ENCODE measurements at places on chromosomes 11 and 22.

- DNase-seq, result no peak
Observed at GRCh38 chr11:9039198-9039597, 35.4 kb upstream of the NRIP3 start.

- no peak for DNase-seq
Observed at GRCh38 chr11:871472-871871, 28.8 kb downstream of the TSPAN4 start.

- no peak for DNase-seq
Observed at GRCh38 chr11:69545976-69546617, 64.6 kb downstream of the LINC01488 start.

DNA sequence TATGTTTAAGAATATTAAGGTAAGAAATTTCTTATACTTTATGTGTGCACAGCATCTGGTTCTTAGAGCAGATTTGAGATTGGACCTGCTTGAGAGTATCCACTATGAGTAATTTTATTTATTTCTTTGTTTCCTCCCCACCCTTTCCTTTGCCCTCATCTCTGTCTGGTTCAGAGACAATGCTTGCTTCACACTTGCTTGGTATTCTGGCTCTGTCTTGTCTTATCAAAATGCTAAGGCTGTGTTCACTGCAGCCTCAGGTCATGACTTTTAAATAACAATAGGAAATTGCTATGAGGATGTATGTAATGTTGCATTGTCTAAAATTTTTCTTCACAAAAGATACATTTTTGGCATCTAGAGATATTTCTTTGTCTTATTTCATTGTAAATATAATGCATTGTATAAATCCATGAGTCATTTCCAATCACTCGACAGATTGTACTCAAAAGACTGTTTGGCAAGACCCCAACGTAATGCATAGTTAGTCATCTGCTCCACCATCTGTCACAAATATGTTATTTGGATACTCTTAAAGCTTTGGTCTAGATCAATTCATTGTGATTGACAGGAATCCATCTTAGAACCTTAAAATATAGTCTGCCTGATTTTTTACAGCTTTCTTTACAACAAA lies 395.7 kb downstream of the AASDHPPT start:
- no peak for DNase-seq

GRCh38 chr22:19974935-19975706 lies 33.5 kb upstream of the TXNRD2 start:
- DNase-seq, result no peak

DNA sequence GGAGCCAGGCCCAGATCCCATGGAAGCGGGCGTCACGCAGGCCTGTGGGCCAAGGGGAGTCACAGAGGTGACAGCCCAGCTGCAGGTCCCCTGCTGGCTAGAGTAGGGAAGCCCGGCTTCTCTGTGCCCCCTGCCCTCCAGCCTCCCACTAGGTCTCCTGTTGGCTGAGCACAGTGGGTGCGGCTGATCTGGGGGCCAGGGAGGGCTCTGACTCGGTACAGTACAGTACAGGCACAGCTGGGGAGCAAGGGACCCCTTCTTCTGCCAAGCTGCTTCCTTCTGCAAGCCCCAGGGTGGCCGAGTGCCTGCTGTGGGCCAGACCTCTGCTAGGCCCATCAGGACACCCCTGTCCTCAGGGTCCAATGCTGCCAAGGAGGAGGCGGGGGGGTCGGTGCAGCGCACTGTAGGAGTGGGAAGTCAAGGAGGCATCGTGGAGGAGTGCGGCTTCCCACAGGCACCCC lies 10.1 kb downstream of the SUSD2 start:
- no peak for DNase-seq

DNA sequence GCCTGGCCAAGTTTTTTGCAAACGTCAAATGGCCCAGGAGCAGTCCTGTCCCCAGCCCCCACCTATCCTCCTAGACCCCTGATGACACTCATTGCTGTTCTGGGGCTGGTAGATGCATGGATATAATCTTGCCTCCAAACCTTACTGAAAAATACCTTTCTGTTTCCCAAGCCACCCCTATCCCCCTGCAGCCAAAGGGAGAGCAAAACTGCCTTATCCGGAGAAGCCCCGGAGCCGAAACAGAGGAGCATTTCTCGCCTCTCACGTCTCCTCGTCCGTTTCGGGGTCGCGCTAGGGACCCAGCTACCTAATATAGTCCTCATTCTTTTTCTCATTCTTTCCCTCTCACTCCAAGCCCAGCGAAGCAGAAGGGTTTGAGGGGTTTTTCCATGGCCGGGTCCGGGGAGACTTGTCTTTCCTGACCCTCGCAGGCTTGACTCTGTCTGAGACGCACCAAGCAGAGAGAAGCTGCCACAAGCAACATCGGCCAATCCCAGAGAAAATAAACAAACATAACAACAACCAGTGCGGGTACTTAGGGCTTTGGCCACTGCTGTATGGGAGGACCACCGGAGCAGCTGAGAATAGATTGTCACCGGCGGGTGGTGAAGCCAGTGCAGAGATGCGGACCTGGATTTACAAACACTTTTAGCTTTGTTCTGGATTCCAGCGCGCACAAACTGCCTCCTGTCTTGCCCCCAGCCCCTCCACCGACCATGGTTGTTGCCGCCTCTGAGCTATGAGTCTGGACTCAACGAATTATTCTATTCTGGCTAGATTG lies 1.6 kb downstream of the BSX start:
- no peak for DNase-seq

DNA sequence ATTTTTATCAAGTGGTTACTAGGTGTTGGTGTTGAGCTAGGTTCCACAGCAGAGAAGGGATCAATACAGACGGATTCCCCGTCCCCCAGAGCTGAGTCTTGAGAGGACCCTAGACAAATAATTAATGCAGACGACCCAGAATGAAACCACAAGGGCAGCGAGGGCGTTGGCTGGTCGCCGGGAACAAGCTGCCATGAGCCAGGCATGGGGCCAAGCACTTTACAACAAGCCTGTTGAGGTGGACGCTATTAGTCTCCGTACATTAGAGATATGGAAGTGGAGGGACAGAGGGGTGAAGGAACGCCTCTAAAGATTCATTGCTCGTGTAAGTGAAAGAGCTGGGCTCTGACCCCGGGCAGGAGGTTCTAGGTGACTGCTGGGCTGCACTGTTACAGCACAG lies 77.1 kb upstream of the EIF3D start:
- no peak for DNase-seq

- DNase-seq, result no peak
Observed at GRCh38 chr11:10641912-10642697, 51.5 kb downstream of the IRAG1 start.
